ENCODE measurements at places on chromosomes 12 and 14.
A peak's percentile ranks its signal among the peaks of the same experiment; 100 is the strongest.

- DNase-seq = no peak
Measured at GRCh38 chr12:52018433-52019112, 11.8 kb downstream of the TAMALIN start.

DNA sequence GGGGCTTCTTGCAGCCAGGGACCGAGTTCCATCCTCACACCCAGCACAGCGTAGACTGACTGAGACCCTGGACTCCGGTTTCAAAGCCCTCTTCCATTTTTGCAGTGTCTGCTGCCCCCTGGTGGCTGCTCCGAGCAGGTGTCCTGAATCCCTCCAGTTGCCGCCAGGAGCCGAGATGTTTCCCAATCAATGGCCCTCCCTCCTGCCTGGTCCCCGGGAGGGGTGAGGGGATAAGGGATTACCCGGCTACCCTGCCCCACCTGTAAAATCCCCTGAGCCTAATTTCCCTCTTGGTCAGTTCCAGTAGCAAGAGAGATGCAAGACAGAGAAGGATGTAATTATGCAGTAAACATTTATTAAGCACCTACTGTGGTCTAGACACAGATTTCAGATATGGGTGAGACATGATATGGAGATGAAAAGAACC lies 55.0 kb downstream of the PHETA1 start:
- peak; percentile 35 for DNase-seq

GRCh38 chr14:93548102-93548843 lies 117.5 kb downstream of the UNC79 start:
- DNase-seq = no peak

- DNase-seq = no peak
Measured at GRCh38 chr12:120814203-120814902, 88.7 kb downstream of the ACADS start.

DNA sequence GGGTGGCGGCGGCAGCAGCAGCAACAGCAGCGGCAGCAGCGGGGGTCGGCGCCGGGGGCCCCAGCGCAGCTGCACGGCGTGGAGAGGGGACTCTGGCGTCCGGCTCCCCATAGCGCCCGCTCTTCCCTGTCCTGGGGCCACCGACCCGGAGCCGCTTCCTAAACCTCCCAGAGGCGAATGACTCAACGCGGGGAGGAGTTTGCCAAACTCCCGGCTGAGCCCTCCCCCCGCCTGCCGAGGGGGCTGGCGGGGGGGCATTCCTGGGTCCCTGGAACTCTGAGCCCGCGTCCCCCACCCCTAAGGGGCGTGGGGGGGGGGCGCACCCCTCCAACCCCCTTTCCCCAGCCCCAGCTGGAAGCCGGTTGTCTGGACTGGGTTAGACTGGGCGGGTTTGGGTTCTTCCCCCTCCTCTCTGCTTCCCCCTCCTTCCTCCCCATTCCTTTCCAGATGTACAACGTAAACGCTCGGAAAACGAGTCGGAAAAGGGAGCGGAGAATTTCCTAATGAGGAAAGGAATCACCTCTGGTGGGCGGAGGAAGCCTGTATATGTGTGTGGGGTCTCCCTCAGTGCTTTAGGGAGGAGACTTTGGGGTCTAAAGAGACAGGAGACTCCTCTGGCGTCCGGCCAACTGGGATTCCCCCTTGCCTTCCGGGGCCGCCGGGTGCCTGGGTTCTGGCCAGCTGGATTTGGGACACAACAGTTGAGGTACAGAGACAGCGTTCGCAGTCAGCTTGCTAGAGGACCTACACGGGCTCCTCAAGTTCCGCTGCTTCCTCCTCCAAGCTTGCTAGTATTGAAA lies at the start of gene ITGA5:
ITGA5 (minus strand) TSS at position 179 of the 800 bp plus-strand sequence; CDS start at position 111, 68 bp downstream.
- no peak for DNase-seq

DNA sequence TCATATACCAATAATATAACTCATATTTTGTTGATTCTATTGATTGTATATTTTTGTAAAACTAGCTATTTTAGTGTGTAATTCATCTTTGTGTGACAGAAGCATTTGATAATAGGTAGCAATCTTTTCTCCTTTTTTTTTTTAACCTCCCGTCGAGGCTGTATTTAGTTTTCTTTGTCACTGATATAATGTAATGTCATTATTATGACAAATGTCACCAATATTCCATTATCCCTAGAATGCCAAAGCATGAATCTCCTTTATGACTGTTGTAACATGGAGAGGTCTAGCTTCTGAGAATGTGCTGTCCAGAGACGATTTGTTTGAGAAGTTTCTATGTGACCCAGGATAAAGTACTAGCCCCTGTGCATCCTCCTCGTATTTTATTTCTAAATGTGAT lies 639.0 kb upstream of the ATXN7L3B start:
- no peak for DNase-seq
